ENCODE measurements at places on chromosomes 5 and 9. TPM values are rescaled to one million over a fixed set of nuclear protein-coding genes. Genes with fewer than 3 reads are reported as not detected.
A peak's percentile ranks its signal among the peaks of the same experiment; 100 is the strongest.

GRCh38 chr9:135701067-135701958 lies 672 bp upstream of the KCNT1 start:
- DNase-seq: peak; percentile 63
- peaks cover 4% of the 10 kb centered on the region for H3K4me1 ChIP-seq
- H3K27me3 ChIP-seq: peaks cover 18% of the 10 kb centered on the region
- no peak overlapping the region for H3K4me3 ChIP-seq
- no peak overlapping the region for H3K27ac ChIP-seq
- no peaks in the 10 kb centered on the region for H3K36me3 ChIP-seq

GRCh38 chr5:180332051-180332517 lies 21.1 kb downstream of the GFPT2 start:
- H3K4me3 ChIP-seq: no peak overlapping the region
- peaks cover 5% of the 10 kb centered on the region for H3K36me3 ChIP-seq
- DNase-seq: peak; percentile 20
- no peaks in the 10 kb centered on the region for H3K27me3 ChIP-seq

DNA sequence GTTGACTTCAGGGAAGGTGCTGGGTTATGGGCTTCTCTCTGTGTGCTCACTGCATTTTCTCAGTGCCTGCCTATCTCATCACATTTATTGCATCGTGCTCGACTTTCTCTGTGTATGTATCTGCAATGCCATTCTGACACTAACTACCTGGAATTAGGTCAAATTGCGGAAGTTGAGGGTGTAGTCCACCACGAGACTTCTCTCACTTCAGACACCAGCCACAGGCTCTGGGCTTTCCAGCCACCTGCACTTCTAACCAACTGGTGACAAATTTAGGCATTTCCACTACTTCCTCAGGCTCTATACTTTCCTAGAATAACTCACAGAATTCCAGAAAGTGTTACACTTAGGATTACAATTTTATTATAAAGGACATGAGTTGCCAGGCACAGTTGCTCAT lies 188.6 kb upstream of the ZNF608 start:
- H3K36me3 ChIP-seq: no peaks in the 10 kb centered on the region
- no peak for DNase-seq
- no peak overlapping the region for H3K27ac ChIP-seq
- no peaks in the 10 kb centered on the region for H3K4me1 ChIP-seq
- H3K4me3 ChIP-seq: no peak overlapping the region

GRCh38 chr9:100129772-100130171 lies 30.7 kb downstream of the INVS start:
- DNase-seq: no peak
- H3K4me3 ChIP-seq: no peak overlapping the region
- no peaks in the 10 kb centered on the region for H3K27me3 ChIP-seq

- no peaks in the 10 kb centered on the region for H3K4me1 ChIP-seq
- no peak overlapping the region for H3K4me3 ChIP-seq
- H3K27ac ChIP-seq: no peak overlapping the region
- DNase-seq: no peak
- no peaks in the 10 kb centered on the region for H3K36me3 ChIP-seq
Observed at GRCh38 chr9:93254806-93255493, 71.0 kb downstream of the WNK2 start.

- H3K27me3 ChIP-seq: no peaks in the 10 kb centered on the region
- H3K4me3 ChIP-seq: no peak overlapping the region
- H3K27ac ChIP-seq: no peak overlapping the region
- no peaks in the 10 kb centered on the region for H3K4me1 ChIP-seq
Observed at GRCh38 chr5:33675958-33676464, 215.8 kb downstream of the ADAMTS12 start.

GRCh38 chr9:38482918-38483592 lies 58.8 kb upstream of the IGFBPL1 start:
- peaks cover 10% of the 10 kb centered on the region for H3K4me1 ChIP-seq
- no peaks in the 10 kb centered on the region for H3K36me3 ChIP-seq
- no peak for DNase-seq
- no peak overlapping the region for H3K4me3 ChIP-seq
- H3K27me3 ChIP-seq: no peaks in the 10 kb centered on the region
- H3K27ac ChIP-seq: no peak overlapping the region

GRCh38 chr9:123651273-123651672 lies 278.7 kb downstream of the DENND1A start:
- DNase-seq: no peak
- H3K4me1 ChIP-seq: peaks cover 3% of the 10 kb centered on the region
- no peak overlapping the region for H3K4me3 ChIP-seq
- H3K27ac ChIP-seq: no peak overlapping the region
- no peaks in the 10 kb centered on the region for H3K36me3 ChIP-seq

GRCh38 chr5:102863058-102863457 lies 108.0 kb downstream of the PAM start:
- no peaks in the 10 kb centered on the region for H3K36me3 ChIP-seq
- no peak overlapping the region for H3K4me3 ChIP-seq
- no peak for DNase-seq
- H3K27me3 ChIP-seq: no peaks in the 10 kb centered on the region
- no peak overlapping the region for H3K27ac ChIP-seq

- no peaks in the 10 kb centered on the region for H3K27me3 ChIP-seq
- H3K27ac ChIP-seq: no peak overlapping the region
- H3K36me3 ChIP-seq: no peaks in the 10 kb centered on the region
- H3K4me3 ChIP-seq: no peak overlapping the region
Observed at GRCh38 chr5:126070481-126070880, 352.7 kb upstream of the GRAMD2B start.

DNA sequence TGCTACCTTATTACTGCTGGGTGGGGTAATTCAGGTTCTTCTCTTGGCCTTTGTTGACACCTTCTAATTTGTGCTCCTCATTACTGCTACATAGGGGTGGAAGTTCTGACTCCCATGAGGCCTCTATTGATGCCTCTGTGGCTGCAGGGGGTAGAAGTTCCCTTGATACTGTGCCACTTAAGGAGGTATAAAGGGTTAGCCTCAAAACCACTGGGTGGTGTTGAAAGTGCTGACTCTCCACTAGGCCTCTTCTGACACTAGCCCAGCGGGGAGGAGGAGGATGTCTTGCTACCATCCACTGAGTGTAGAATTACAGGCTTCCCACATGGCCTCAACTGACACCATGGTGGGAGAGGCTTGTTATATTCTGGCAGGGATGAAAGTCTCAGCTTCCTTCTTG lies 36.7 kb upstream of the CCDC112 start:
- H3K4me3 ChIP-seq: no peak overlapping the region
- H3K36me3 ChIP-seq: no peaks in the 10 kb centered on the region
- no peak for DNase-seq
- no peaks in the 10 kb centered on the region for H3K27me3 ChIP-seq
- H3K27ac ChIP-seq: no peak overlapping the region
- H3K4me1 ChIP-seq: no peaks in the 10 kb centered on the region

DNA sequence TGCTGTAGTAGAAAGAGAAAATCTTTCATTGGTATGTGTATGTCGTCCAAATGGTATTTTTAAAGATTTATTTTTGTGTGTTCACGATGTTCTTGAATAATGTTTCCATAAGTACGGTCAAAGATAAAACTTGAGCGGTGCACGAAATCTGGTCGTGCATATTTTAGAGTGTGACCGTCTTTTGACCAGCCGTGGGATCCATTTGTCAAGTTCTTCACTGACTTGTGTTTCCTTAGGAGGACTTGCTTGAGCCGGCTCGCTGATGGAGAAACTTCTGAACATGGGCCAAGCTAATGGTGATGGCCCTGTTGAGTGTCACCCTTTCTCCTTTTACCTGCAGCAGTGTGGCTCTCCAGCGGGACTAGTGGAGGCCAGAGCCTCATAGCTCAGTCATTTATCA lies 11.1 kb upstream of the STC2 start:
- H3K27me3 ChIP-seq: no peaks in the 10 kb centered on the region
- H3K4me3 ChIP-seq: no peak overlapping the region
- H3K4me1 ChIP-seq: no peaks in the 10 kb centered on the region
- no peak overlapping the region for H3K27ac ChIP-seq

GRCh38 chr9:29176231-29176630 lies 1603.0 kb upstream of the C9orf72 start:
- H3K27me3 ChIP-seq: no peaks in the 10 kb centered on the region
- H3K4me3 ChIP-seq: no peak overlapping the region
- no peak overlapping the region for H3K27ac ChIP-seq
- H3K36me3 ChIP-seq: no peaks in the 10 kb centered on the region

- H3K4me3 ChIP-seq: no peak overlapping the region
- H3K27ac ChIP-seq: no peak overlapping the region
- no peaks in the 10 kb centered on the region for H3K4me1 ChIP-seq
- no peak for DNase-seq
Observed at GRCh38 chr9:84436386-84437109, 96.0 kb upstream of the SLC28A3 start.

DNA sequence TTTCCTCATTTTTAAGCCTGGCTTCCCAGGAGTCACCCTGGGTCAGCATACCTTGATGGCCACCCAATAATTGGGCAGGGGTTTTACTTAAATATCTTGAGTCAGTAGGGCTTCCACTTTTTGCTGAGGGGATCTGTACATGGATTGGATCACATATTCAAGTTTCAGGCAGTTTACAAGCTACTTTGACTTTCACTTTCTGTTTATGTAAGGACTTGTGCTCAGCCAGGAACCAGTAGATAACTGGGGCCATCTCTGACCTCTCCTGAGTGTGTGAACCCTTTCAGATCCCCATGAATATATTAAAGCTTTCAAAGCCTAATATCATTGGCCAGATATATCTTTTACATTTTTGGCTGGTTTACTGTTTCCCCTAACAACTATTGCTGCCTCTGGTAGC lies 45.1 kb downstream of the SLCO6A1 start:
- H3K27ac ChIP-seq: no peak overlapping the region
- H3K36me3 ChIP-seq: no peaks in the 10 kb centered on the region
- H3K27me3 ChIP-seq: no peaks in the 10 kb centered on the region
- H3K4me3 ChIP-seq: no peak overlapping the region

- no peak for DNase-seq
- no peak overlapping the region for H3K27ac ChIP-seq
- peaks cover 49% of the 10 kb centered on the region for H3K4me1 ChIP-seq
- H3K36me3 ChIP-seq: no peaks in the 10 kb centered on the region
Observed at GRCh38 chr5:143129910-143130612, 273.4 kb downstream of the NR3C1 start.

GRCh38 chr5:140146523-140146842 lies 20.7 kb downstream of the IGIP start:
- H3K27ac ChIP-seq: no peak overlapping the region
- no peaks in the 10 kb centered on the region for H3K36me3 ChIP-seq
- no peaks in the 10 kb centered on the region for H3K4me1 ChIP-seq
- H3K4me3 ChIP-seq: no peak overlapping the region

DNA sequence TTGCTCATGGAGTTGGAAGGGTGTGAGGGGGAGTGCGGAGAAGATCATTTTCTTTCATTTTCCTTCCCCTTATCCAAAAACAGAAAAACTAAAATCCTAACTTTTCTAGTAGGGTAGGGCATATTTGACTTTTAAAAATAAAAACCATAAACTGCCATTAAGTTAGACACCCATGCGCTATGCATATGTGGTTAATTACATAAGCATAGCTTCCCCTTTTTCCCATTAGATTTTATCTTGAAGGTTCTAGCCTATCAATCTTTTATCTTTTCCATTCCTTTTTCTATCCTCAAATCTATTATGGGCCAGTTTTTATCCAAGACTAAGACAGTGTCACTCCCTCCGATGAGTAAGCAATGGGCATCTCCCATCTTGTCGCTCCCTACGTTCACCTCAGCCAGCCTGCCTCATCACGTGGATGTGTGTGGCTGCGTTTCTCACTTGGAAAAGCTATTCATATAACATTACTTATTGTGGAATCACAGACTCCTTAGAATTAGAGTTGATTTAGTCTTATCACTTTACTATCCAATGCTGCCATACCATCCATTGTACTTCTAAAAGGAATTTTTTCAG lies 49.2 kb downstream of the PCSK5 start:
- H3K4me3 ChIP-seq: no peak overlapping the region
- H3K4me1 ChIP-seq: no peaks in the 10 kb centered on the region
- H3K27ac ChIP-seq: no peak overlapping the region
- H3K27me3 ChIP-seq: no peaks in the 10 kb centered on the region

GRCh38 chr9:76298521-76299144 lies 95.6 kb downstream of the RFK start:
- H3K27ac ChIP-seq: no peak overlapping the region
- H3K36me3 ChIP-seq: no peaks in the 10 kb centered on the region
- no peak overlapping the region for H3K4me3 ChIP-seq

DNA sequence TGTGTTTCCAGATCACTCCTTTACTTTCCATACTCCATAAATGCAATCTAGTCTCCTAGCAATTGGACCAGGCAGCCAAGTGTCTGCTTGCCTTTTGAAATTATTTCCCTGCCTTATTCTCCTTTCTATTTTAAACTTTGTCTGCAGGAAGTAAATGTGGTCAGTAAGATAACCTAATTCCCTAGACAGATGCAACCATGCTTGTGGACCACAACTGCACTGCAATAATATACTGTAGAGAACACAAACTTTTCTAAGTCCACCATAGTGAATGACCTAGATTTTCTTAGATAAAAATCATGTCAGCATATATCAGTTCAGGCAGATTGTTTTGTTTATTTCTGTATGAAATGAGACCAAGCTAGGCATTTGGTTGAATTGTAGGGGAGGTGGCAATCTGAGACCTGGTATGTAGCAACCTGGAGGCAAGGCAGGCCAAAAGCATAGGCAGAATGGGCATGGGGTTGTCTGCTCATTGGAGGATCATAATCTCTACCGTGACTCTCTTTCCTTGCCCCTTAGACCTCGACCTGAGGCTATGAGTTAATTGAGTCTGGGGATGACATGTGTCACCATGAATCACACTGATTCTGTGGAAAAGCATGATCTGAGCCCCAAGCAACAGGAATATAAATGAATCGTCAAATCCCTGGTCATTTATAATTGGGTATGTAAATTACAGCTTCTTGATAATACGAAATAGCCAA lies 20.7 kb downstream of the ACTL7B start:
- no peak overlapping the region for H3K4me3 ChIP-seq
- H3K4me1 ChIP-seq: no peaks in the 10 kb centered on the region
- no peak overlapping the region for H3K27ac ChIP-seq

DNA sequence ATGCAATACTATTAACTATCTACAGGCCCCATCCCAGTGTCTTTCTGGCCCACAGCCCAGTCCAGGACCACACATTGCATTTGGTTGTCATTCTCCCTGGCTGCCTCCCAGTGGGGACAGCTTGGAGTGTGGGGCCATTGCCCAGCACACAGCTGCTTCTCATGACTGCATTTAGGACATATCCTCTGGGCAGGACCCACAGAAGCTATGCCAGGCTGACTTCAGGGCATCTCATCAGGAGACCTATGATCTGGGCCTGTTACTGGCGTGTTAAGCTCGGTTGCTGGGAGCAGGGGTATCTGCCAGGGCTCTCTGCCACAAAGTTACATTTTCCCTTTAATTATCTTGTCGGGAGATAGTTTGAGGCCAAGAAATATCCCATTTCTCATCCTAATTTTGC lies 32.1 kb upstream of the CLPTM1L start:
- no peak overlapping the region for H3K4me3 ChIP-seq
- H3K27ac ChIP-seq: no peak overlapping the region
- no peaks in the 10 kb centered on the region for H3K36me3 ChIP-seq
- no peaks in the 10 kb centered on the region for H3K27me3 ChIP-seq

- no peaks in the 10 kb centered on the region for H3K27me3 ChIP-seq
- no peak overlapping the region for H3K27ac ChIP-seq
- H3K4me1 ChIP-seq: no peaks in the 10 kb centered on the region
- no peaks in the 10 kb centered on the region for H3K36me3 ChIP-seq
Observed at GRCh38 chr9:88258024-88258423, 119.7 kb upstream of the SPATA31C2 start.

The PCDHB6 gene
- 1.7 TPM for total RNA-seq

The C1QTNF3 gene
- 20.3 TPM for total RNA-seq

The MRNIP gene
- 51.0 TPM for total RNA-seq

The FAM78A gene
- total RNA-seq: 8.4 TPM

The MRPL50 gene
- total RNA-seq: 9.3 TPM

The AGTPBP1 gene
- total RNA-seq: 29.4 TPM

The UBE2QL1 gene
- 0.51 TPM for total RNA-seq

The PCDHAC2 gene
- total RNA-seq: 13.8 TPM

The RUSC2 gene
- total RNA-seq: 25.7 TPM

The ANKRD33B gene
- 6.3 TPM for total RNA-seq

The FRMPD1 gene
- total RNA-seq: 0.25 TPM

The NXNL2 gene
- 0.91 TPM for total RNA-seq

The PCSK1 gene
- total RNA-seq: 2.2 TPM

The SPATA31C1 gene
- total RNA-seq: not detected

The SPRY4 gene
- total RNA-seq: 33.9 TPM

Measured in lung (tissue), 17 donors.